ENCODE measurements at places on chromosomes 1 and 21.
A peak's percentile ranks its signal among the peaks of the same experiment; 100 is the strongest.

- DNase-seq, result no peak
Measured at GRCh38 chr1:89381618-89382017, 17.8 kb downstream of the GBP6 start.

DNA sequence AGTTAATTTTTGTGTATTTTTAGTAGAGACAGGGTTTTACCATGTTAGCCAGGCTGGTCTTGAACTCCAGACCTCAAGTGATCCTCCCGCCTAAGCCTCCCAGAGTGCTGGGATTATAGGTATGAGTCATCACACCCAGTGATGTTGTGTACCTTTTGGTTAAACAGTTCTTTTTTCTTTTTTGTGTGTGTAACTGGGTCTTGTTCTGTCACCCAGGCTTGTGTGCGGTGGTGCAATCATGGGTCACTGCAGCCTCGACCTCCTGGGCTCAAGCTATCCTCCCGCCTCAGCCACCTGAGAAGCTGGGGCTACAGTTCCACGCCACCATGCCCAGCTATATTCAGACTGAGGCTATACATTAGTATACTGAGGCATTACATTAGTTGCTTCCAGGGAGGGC is 37.8 kb downstream of the GABPB2 start:
- DNase-seq, result no peak

GRCh38 chr1:241034203-241034936 is 322.6 kb downstream of the RGS7 start:
- no peak for DNase-seq

- no peak for DNase-seq
Measured at GRCh38 chr1:67601539-67601938, 83.5 kb upstream of the GADD45A start.

DNA sequence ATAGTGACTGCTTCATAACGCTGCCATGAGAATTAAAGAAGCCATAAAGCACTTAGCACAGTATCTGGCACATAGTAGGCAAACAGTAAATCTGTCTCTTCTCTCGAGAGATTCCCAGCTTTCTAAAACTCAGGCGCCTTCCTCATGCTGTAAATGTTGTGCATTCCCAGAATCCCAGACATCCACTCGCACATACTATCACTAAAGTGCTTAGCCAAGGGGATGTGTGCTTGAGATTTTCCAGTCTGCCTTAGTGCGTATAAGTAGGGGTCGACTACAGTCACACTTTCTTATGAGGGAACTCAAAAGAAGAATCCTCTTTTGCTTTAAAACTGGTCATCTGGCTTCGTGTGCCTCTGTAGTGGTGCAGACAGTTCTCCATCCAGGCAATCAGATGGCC is 98.6 kb upstream of the SPATA6 start:
- DNase-seq, result no peak

- DNase-seq, result peak; percentile 34
Measured at GRCh38 chr1:1208713-1209433, 2.5 kb upstream of the TNFRSF18 start.

GRCh38 chr1:228348708-228349467 is 57.7 kb downstream of the TRIM11 start:
- DNase-seq, result no peak

DNA sequence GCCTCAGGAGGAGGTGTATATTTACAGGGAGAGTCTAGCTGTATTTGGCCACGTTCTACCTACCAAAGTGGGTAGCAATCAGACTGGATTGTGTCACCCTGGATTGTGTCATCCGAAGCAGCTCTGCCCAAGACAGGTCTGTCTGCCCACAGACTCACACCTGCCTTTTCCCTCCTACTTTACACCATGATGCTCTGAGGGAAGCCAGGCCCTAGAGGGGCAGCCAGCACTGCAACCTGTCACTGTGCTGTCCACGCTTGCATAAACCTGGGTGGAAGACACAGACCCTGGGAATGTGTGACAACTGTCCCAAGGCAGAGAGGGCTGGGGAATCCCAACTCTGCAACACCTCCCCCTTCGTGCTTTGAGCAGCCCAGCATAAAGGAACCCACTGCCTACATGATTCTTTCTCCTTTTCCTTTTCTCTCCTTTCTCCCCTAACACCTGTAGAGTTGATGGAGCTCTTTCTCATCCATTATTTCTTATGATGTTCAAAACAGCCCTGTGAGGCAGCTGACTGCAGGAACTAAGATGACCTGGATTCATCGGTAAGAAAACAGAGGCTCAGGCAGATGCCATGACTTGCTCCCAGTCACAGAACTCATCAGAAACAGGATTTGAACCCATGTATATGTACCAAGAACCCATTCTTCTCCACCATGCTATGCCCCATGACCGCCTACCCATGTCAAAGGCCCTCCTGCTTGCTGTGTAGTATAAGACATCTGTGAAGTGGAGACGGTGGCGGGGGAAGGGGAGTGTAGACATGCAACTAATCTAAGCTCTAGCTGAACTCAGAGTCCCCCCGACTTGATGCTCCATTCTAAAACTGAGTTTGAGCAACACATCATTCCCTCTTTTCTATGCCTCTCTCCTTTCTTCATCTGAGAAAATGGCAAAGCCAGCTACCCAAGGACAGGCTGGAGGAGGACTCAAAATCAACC is 55.9 kb downstream of the ITPKB start:
- DNase-seq, result peak; percentile 28

DNA sequence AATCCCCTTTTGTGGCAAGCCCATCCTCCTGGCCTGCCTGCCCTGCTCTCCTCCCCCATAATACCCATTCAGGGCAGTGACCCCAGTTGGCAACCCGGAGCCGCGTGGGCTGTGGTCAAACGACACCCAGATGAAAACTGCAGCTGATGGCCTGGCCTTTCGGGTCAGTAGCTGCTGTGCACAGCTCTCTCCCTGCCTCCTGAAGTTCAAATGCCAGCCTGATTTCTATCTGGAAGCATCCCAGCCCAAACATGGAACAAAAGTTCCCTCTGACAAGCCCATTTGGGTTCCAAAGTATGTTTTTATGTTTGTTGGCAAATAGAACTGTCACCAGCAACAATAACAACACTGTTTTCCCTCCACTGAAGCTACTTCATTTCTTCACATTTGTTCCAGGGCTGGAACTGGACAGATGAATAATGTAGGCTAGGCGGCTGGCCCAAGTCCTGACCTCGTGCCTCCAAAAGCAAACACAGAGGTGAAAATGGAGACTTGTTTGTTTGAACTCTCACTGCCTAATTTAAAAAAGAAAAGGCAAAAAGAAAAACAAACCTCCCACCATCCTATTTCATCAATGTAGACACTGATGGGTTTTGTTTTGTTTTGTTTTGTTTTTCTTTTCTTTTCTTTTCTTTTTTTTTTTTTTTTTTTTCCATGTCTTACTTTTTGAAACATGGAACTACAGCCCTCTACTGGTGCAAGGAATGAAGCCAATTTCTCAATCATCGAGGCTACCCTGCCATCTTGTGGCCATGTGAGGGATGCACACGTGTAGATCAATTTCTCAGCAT is 179.0 kb downstream of the ADSS2 start:
- peak; percentile 61 for DNase-seq

DNA sequence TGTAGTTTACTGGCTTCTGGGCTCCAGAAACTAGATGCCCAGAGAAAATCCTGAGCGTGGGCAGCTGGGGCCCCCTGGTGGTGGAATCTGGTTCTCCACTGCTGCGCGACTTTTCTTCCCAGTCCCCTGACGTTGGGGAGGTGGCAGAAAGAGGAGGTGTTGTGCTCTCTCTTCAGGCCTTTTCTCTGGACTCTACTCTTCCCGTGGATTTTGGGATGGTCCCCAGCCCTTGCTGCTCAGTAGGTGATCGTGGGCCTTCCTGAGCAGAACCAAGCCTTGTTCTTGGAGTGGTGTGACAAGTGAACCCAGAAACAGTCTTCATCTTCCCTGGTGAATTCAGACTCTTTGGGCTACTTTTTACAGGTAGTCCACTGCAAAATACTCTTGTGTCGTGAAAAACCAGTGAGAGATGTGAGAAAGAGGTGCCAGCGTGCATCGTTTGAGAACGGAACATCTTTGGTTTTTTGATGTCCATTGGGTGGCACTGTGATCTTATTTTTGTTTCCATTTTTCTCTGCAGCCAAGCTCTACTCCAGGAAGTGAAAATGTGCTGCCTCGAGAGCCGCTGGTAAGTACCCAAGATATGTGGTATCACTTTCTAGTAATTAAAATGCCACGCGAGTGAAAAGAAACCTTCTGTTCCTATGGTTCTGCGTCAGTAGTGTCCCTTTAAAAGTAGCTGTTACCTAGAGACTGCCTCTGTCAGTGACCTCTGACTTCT is 20.2 kb downstream of the PEX14 start:
- peak; percentile 67 for DNase-seq

DNA sequence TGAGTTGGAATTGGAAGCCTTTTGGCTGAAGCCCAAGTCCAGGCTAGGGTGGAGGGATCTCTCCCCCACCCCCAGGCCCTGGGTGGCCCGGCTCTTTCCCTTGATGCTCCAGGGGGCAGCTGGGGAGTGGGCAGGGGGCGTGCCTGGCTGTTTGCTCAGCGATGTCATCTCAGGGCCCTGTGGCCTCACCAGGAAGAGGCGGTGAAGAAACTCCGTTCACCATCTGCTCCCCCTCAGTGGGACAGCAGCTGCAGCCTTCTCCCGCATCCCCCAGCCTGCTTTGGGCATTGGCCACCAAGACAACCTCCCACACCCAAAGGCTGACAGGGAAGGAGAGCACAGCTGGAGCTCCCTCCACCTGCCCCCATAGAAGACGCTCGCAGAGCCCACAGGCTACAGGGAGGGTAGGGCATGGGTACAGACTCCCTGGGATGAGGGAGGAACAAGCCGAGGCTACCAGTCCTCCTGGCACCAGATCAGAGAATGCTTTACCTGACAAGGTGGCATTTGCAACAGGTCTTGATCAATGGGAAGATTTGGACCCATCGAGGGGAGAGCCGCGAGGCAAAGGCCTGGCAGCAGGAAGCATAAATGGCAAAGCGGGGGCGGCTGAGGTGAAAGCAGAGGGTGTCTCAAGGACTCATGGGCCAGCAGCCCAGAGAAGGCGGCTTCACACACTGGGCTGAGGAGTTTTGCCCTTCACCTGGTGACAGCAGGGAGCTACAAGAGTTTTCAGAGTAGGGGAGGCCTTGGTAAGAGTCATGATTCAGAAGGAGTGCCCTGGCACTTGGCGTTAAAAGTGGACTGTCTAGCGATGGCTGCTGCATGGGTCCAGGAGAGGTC is 6.5 kb upstream of the GUCA2A start:
- no peak for DNase-seq

DNA sequence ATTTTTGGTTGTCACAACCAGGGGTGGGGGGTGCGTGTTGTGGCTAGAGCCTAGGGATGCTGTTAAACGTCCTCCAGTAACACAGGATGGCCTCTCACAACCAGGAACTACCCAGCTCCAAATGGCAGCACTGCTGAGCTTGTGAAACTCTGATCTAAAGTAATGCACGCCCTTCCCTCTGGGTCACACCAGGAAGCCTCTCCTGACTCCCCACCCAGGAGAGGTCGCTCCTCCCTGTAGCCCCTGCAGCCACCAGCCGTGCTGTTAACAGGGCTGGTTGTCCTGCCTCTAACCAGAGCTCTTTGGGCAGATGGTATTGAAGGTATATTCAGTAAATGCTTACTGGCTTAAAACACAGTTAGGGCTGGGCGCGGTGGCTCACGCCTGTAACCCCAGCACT is 73.2 kb downstream of the NKAIN1 start:
- DNase-seq, result no peak

GRCh38 chr1:171251042-171251951 is 3.0 kb downstream of the FMO1 start:
- no peak for DNase-seq

DNA sequence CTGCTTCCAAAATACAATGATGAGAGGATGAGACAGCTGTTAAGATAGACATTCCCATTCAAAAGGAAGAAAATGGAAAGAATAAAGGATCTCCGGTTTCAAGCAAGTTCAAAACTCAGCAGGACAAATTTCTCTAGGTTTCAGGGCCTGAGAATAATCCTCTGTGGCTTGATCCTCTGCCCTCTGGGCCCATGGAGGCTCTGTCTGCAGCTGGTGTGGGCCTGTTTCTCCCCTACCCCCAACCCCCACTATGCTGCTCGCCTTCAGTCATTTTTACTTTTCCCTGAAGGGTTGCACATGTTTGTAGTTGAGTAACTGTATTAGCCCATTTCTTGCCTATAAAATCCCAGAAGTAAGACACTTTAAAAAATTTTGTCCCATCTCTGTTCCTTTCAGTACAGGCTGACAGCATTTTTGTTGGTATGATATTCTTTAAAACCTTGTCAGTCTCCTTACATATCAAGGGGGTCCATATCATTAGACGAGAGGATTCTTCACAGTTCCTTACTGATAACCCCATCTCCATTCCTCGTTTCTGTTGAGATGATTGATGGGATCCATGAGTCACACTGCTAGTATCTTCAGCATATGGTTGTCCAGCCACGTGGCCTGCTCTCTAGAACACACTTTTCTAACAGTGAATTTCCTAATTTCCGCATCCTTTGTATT is 10.5 kb downstream of the ZMYM4 start:
- no peak for DNase-seq

GRCh38 chr1:32780628-32781234 is 36.4 kb downstream of the YARS1 start:
- DNase-seq, result no peak

DNA sequence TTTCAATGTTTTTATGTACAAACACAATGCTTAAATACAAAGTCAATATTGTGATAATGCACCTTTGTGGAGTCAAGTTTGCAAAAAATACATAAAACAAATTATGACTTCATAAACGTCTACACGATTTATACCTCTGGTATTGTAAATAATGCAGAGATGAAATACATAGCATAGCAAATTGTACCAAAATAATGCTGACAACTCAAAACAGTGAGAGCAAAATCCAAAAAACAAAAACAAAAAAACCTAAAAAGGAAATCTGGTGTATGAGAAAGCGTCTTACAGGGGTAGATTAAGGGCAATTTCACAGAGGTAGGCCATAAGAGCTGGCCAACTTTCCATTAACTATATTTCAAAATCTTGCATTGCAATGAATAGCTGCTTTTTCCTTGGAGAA is 161.5 kb upstream of the LRRC7 start:
- no peak for DNase-seq

GRCh38 chr1:159081626-159082025 is 5.1 kb upstream of the AIM2 start:
- no peak for DNase-seq

GRCh38 chr1:201761178-201761577 is 67.8 kb upstream of the IPO9 start:
- no peak for DNase-seq

DNA sequence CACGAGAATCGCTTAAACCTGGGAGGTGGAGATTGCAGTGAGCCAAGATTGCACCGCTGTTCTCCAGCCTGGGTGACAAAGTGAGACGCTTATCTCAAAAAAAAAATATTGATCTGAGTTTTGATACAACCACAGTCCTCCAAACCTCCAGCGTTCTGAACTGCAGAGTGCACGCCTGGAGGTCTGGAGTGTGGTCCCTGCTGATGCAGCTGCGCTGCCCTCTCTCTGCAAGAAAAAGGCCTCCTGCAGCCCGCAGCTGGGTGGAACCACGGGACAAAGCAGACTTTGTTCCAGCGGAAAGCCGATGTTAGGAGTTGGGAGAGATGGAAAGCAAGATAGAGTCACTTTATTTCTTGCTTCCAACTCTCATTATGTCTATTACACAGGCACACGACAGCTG is 144.9 kb upstream of the SOD1 start:
- no peak for DNase-seq

- DNase-seq, result no peak
Measured at GRCh38 chr1:9990944-9991343, 6.1 kb upstream of the RBP7 start.

- no peak for DNase-seq
Measured at GRCh38 chr1:212359794-212360479, 54.7 kb downstream of the PACC1 start.

GRCh38 chr1:7150724-7151280 is 365.5 kb downstream of the CAMTA1 start:
- no peak for DNase-seq

- no peak for DNase-seq
Measured at GRCh38 chr1:112387807-112388206, 8.2 kb upstream of the CTTNBP2NL start.

- DNase-seq, result no peak
Measured at GRCh38 chr1:164785841-164786534, 227.0 kb downstream of the PBX1 start.
